ENCODE measurements at places on chromosomes 1 and 21.
A peak's percentile ranks its signal among the peaks of the same experiment; 100 is the strongest.

DNA sequence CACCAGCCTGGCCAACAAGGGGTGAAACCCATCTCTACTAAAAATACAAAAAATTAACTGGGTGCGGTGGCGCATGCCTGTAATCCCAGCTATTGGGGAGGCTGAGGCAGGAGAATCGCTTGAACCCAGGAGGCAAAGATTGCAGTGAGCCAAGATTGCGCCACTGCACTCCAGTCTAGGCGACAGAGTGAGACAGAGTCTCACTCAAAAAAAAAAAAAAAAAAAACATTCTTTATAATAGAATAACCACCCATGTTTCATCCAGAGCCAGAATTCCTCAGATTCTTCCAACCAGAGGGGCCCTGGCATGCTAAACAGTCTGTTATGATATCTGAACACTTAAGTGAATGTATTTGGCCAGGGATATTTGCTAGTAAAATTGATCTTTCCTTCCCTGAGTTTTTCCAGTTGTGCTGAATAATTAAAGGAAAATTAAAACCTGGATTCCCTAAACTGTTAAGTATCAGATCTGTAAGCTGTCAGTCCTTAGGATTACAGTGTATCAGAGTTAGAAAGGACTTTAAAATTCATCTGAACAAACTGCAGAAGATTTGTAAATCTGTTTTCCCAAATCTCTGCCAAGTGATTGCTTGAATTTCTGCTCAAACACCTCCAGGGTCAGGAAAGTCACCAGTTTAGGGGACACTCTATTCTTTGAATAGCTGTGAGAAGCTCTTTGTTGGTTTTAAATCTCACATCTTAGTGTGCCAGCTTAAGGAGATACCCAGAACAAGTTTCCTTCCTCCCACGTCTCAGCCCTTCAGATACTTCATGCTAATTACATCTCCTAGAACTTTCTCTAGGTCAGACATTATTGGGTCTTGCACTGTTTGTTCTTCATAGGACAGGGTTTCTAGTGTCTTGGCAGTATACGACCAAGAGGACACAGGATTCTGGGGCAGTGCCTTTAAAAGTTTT is 84.6 kb upstream of the BMP8A start:
- DNase-seq, result no peak

DNA sequence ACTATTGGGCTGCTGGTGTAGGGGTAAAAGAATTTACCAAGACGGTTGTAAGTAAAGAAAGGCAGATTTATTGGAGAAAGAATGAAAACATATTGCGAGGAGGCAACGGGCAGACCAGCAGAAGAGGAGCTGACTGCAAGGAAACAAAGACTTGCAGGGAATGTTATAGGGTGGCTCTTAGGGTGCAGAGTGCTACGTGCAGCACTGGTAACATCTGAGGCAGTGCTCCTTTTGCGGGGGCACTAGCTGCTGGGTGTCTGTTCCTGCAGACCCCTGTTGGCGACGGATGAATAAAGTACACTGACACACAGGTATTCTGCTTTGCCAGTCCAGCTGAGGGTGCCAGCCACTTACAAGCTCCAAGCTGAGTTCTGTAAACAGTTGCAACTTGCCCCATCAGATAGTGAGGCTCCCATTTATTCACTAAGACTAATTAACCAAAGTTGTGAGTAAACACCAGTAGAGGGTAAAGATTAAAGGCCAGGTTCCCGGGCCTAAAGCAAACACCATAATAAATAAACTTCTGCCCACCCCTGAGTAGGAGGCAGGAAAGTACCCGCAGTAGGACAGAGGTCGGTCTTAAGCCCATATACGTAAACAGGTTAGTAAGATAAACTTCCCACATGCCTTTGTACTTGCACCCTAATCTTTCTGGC is 140.2 kb upstream of the KCNK1 start:
- no peak for DNase-seq

DNA sequence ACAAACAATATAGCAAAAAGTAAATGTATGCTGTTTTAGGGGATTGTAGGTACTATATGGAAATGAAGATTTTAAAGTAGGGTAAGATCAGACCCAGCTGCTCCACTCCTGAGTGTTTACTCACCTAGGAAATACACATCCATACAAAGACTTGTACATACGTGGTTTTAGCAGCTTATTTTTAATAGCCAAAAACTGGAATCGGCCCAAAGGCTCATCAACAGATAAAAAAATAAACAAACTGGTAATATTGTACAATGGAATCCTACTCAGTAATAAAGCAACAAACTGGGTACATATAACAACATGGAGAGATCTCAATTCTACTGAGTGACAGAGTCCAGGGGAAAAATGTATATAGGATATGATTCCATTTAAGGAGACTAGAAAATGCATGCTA is 179.2 kb upstream of the TMEM51 start:
- DNase-seq, result no peak

GRCh38 chr1:9486466-9487140 is 52.7 kb upstream of the SLC25A33 start:
- no peak for DNase-seq

DNA sequence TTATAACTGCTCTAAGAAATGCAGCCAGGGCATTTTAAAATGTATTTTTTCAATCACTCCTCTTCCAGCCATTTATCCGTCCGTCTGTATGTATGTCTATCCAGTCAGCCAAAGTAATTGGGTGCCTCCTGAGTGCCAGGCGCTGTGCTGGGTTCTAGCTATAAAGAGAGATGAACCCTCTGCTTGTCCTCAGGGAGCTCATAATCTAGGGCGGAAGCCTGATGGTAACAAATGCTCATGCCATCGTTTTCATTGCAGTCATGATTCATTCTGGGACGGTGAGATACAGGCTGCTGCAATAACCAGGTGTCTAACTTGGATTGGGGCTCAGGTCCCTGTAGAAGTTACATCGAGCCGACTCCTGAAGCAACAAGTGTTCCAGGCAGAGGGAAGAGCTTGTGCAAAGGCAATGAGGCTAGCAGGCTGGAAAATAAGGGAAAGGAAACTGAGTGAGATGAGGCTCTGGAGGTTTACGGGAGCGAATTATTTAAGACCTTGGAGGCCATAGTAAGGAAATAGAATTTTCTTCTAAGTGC is 11.6 kb downstream of the IFI6 start:
- no peak for DNase-seq

GRCh38 chr1:54094001-54094729 is 40.8 kb downstream of the TCEANC2 start:
- no peak for DNase-seq

DNA sequence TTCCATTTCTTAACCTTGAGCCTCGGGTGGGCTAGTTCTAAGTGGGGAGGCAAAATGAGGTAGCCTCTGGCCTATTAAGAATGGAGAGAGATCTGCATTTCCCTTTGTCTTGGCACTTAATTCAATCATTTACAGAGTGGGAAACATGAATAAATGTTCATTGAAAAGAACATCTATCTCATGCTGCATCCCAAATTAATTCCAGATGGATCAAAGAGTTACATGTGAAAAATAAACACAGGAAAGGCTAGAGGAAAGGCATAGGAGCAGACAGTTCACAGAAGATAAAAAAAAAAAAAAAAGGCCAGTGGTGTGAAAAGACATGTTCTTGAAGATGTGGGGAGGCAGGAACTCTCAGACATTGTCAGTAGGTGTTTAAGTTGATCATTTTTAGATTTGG is 35.7 kb upstream of the EPS8L3 start:
- no peak for DNase-seq

DNA sequence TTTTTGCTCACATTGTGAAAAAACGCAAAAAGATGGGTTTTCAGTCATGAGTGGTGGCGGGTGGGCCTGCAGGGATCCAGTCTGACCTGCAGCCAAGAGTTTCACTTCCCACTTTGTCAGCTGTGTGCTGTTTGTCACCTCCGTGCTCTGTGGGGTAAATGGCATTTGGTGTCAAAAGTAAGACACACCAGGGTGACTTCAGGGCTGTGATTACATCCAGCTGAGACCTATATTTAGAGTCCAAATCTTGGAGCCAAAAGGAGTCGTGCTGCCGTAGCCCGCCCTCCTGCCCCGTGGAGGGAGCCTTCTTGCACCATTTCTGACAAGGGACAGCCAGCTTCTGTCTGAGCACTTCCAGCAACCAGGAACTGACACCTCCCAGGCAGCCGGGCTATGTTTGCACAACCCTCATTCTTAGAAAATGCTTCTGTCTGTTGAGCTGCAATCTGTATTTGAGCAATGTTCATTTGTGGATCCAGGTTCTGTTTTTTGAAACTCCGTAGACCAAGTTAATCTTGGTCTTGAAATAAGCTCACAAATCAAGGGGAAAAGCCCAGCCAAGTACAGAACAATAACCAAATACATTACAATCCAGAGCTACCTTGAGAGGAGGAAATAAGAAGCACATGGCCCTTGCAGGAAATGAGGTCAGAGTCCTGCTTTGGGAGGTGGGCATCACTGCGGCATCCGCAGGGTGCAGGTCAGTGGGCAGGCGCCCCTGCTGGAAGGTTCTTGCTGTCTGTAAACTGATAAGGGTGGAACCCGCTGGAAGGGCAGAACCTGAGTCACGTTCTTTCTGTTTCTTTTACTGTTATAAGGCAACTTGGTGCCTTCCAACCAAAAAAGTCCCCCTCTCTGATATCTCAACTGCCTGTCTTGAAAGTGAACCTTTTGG is 14.4 kb downstream of the ABCG1 start:
- DNase-seq, result peak; percentile 58

DNA sequence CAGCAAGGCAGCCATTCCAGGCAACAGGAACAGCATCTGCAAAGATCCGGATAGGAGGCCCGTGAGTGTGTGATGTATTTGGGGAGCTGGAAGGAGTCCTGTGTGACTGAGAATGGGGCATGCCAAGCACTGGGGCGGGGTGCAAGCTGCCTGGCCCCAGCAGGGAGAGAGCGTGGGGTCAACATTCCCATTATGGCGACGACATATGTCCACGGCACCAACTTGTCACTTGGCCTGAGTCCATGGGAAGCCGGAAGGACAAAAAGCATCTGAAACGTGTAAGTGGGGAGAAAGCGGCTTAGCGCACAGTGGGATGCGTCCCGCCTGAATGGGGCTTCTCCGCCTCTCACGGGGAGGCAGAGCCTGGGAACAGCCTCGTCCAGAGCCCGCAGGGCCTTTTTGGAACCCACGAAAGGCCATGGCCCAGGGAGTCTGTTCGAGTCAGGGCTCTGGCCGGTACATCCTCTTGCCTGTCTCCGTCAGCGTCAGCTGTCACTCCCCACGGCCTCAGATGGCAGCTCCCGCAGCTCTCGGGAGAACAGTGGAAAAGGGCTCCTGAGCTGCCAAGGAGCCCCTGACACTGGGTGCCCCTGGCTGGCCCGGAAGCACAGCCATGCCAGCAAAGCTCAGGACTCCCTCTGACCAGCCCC is 12.4 kb downstream of the EPHB2 start:
- DNase-seq, result no peak

GRCh38 chr1:19351873-19352272 is 39.7 kb downstream of the SLC66A1 start:
- no peak for DNase-seq

GRCh38 chr1:173347282-173347818 is 129.8 kb upstream of the PRDX6 start:
- no peak for DNase-seq

- DNase-seq, result no peak
These were observed 2.9 kb upstream of the RHEX start for GRCh38 chr1:206049919-206050600.

DNA sequence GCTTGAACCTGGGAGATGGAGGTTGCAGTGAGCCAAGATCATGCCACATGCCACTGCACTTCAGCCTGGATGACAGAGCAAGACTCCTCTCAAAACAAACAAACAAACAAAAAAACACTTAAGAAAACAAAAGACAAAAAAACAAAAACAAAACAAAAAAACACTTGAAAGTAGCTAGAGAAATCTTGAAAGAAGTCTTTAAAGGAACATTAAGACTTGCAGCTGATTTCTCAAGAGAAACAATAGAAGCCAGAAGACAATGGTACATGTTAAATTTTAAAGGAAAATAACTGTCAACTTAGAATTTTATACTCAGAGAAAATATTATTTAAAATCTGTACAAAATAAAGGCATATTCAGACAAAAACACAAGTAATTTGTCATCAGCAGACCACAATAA is 71.3 kb downstream of the HLX start:
- no peak for DNase-seq

DNA sequence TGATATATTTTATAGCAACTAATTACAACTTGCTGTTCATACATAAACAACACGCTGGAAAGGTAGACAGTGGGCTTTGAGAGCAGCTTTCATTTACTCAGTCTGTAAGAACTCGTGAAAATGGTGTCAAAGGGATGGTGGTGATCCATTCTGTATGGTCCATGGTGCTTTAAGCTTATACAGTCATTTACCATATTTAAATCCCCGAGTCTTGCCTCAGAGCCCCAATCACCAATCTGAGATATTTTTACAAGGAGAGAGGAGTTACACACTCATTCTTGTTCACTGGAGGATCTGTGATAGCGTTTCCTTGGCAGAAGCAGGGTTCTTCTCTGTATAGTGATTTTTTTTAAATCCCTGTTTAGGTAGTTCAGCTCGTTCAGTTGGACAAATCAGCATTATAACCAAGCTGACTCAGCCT is 694.6 kb downstream of the USP25 start:
- DNase-seq, result no peak

DNA sequence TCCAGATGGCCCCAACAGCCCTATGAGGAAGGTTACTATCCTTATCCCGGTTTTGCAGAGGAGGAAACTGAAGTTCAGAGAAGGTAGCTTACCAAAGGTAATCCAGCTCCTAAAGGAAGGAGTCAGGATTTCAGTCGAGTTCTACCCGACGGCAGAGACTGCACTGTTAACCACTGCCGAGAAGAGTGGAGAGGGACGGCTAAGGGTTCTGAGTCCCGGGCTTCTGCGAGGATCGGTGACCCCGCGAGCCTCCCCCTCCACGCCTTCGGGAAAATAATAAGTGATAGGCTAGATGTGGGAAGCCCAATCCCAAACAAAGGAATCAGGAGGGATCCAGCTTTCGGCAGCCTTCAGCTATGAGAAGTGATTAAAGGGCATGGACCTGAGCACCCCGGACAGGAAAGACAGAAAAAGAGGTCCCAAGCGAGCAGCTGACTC is 587 bp downstream of the TMEM53 start:
- DNase-seq, result no peak

DNA sequence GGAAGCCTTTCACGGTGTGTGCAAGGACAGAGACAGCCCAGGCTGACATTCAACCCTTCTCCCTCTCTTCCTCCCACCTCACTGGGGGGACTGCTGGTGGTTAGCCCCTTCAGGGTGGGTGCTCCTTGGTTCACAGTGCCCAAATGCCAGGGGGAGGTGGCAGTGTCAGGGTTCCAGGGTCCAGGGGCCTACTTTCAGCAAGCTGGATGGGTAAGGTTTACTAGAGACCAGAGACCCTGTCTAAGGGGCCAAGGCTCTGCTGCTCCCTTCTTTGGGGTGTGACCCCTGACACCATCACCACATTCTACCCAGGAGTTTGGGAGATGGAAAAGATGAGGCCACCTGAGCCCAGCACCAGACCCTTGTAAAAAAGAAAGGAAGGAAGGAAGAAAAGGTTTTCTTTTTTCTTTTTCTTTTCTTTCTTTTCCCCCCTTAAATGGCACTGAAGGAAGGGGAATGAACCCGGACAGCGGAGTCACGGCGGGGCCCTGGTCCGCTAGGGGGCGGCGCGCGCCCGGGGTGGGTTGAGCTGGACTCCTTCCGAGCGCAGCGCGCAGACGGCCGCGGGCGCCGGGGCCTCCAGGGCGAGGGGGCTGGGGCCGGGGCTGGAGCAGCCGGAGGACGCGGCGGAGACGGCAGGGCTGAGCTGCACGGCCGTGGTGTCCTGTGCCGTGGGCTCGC is 18.8 kb downstream of the KNCN start:
- DNase-seq, result peak; percentile 58
